ENCODE measurements at places on chromosomes 7 and 10.
A peak's percentile ranks its signal among the peaks of the same experiment; 100 is the strongest.

GRCh38 chr10:117391436-117392205 is 16.4 kb upstream of the PDZD8 start:
- DNase-seq, result no peak

DNA sequence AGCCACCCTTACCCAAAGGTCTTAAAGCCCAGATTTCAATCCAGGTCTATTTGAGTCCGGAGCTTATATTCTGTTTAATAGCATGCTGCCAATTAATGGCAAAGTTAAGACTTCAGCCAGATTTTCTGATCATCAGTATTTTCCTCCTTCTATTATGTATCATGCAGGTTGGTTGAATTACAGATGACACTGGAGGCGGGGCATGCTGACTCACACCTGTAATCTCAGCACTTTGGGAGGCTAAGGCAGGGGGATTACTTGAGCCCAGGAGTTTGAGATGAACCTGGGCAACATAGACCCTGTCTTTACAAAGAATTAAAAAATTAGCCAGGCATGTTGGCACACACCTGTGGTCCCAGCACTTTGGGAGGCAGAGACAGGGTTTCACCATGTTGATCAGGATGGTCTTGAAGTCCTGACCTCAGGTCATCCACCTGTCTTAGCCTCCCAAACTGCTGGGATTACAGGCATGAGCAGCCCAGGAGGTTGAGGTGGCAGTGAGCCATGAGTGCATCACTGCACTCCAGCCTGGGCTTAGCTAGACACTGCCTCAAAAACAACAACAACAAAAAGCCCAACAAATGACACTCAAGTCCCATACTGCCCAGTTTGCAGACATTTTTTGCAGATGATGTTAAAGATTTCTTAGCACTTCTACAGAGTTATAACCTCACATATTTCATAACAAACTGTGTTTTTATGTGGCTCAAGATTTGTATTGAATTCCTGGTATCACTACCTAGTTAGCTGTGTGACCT is 62.5 kb downstream of the MCU start:
- no peak for DNase-seq

GRCh38 chr7:34844936-34845665 is 187.1 kb downstream of the NPSR1 start:
- DNase-seq, result no peak

DNA sequence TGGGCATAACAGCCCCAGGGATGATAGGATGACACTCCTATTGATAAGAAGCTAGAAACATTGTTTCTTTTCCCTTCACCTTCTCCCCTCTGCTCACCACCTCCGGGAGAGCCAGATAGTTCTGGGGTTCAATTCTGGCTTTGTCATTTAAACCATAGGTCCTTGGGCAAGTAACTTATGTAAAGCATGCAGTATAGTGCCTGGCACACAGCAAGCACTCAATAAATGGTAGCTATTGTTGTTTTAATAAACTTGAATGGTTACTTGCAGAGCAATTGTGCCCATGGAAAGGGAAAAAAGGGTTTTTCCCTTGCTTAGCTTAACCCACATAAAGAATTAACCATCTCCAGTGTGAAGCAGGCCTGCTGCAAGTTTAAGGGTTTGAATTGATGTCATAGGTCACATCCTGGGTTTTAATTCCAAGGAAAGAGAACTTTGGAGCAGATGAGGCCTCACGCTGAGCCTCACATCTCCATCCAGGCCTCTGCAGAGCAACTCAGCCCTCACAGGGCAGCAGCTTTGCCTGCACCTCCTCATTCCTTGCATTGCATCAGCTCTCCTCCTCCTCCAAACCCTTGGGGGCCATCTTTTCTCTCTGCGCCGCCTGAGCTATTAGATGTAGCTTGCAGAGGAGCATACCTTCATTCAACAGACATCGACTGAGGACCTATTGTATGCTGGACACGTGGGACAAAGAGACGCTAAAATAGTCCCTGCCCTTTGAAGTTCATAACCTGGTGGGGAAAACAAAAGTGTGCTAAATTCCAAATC is 22.9 kb downstream of the ZNF775 start:
- DNase-seq, result no peak

- no peak for DNase-seq
Measured at GRCh38 chr10:21172542-21172929, 275.4 kb upstream of the NEBL start.

DNA sequence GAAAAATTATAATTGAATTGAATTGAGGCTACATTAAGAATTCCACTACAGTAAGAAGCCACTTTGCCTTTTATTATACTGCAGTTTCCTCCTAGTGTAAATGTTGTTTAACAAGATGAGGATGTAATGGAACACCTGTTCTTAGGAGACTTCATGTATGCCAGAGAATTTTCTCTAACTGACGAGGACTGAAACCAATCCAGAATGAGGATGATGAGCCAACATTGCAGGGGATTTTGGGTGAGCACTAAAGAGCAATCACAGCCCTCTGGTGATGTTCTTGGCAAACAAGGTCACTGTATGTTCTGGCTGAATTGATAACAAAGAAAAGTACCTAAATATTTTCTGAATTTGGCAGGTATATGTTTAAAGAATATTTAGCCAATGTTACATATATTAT is 60.9 kb downstream of the RELN start:
- DNase-seq, result no peak

- DNase-seq, result no peak
Measured at GRCh38 chr10:121792198-121792597, 135.6 kb downstream of the ATE1 start.

DNA sequence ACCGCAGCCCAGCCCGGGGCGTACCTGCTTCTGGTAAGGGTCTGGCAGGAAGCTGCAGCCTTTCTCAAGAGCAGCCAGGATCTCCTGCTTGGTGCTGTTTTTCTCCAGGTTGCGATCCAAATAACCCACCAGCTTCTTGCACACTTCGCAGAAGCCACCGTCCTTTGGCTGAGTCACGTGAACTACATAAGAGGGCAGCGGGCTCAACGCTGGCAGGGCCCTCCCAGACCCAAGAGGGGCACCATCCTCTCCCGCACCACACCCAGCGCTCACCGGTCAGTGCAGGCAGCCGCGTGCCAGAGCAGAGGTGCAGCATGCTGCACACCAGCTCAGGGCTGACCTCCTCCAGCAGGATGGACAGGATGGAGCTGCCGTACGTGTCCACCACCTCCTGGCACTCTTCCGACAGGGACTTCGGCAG is 31.6 kb downstream of the PSAP start:
- DNase-seq, result no peak

DNA sequence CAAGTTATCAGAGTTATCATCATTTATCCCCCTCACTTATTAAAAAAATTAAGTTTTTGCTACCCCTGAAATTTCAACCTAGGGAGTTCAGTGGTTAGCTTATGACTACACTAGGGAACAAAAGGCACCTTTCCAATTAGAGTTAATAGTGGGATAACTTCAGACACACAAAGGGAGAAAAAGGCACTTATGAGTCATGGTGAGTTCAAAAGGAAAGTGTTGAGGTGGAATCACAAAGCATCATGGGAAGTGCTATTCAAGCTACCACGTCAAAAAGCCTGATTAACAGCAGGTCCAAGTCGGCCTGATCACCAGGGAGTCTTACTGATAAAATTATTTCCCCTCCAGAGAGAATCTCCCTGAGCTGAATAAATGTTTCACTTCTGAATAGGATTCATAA is 165.7 kb downstream of the C7orf25 start:
- DNase-seq, result no peak

GRCh38 chr10:35784751-35785150 is 142.7 kb upstream of the FZD8 start:
- no peak for DNase-seq

DNA sequence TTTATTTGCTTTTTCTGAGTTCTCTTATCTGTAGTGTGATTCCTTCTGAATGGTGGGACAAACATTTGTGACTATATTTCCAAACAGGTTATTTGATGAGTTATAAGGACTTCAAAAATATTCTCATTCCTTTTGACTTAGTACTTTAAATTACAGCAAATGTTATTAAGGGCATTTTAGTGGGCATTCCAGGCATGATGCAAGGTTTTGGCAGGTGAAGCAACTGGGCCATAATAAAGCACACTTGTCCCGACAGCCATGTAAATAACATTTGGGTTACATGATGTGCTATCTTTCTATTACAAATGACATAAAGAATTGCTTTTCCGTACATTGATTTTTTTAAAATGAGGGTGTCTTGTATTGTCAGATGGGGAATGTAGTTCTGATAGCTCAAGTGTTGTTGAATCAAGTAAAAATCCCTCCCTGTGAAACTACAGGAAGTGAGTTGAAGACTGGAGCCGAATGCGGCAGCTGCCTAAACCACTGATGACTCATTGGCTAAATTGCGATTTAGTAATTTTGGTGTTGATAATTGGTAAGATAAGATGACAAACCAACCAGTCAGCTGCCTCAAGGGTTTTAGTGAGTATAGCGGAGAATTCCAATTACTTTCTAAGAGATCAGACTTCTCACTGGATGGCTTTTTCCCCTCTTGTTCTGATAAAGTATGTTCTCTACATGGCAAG is 231.3 kb upstream of the NPY start:
- DNase-seq, result no peak

GRCh38 chr7:33692956-33693355 is 212.4 kb upstream of the BMPER start:
- DNase-seq, result no peak

DNA sequence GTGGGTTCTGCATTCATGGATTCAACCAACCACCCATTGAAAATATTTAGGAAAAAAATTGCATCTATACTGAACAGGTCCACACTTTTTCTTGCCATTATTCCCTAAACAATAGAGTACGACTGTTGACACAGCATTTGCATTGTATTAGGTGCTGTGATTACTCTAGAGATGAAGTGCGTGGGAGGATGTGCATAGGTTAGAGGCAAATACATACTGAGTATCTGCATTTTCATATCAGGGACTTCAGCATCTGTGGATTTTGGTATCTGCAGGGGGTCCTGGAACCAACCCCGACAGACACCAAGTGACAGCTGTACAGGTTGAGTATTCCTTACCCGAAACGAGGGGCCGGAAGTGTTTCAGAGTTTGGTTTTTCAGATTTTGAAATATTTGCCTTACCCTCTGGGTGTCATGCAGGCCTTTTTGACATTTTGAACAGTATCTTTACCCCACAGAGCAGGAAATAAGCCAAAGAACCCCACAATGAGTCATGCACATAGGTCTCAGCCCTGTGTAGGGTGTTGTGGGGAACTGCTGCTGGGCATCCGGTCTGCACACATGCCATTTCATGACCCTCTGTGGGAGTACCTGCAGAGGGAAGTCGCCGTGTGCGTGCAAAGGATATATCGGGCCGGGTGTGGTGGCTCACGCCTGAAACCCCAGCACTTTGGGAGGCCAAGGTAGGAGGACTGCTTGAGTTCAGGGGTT is 14.5 kb downstream of the NUDT5 start:
- DNase-seq, result peak; percentile 33

DNA sequence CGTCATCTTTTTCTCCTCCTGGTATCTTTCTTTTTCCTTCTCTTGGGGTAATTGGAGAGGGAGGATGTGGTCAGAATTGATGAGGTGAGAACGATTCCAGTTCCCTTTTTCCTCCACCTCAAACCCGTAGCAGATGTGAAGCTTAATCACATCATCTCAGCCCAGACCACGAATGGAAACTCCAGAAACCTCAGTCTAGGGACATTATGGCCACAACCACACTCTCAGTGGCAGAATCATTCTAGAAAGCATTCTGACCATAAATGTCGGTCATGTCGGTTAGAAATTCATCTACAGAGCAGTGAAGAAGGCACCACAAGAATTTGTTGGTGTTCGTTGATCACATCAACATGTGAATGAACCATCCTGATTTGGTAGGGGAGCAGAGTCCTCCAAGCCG is 78.7 kb downstream of the GATA3 start:
- no peak for DNase-seq

DNA sequence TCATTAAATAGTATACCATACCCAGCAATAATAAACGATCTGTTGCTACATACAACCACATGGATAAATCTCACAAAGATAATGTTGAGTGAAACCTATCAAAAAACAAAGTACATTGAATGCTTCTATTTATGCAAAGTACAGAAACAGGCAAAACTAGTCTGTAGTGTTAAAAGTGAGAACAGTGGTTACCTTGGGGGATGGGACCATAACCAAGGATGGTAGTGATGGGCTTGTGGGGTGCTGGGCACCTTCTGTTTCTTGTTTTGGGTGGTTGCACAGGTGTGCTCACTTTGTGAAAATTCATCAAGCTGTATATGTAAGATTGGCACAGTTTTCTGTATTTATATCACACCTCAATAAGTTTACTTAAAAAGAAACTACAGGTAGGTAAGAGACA is 105.7 kb downstream of the ATE1 start:
- no peak for DNase-seq

- no peak for DNase-seq
Measured at GRCh38 chr7:16754856-16755317, 1.3 kb downstream of the TSPAN13 start.

DNA sequence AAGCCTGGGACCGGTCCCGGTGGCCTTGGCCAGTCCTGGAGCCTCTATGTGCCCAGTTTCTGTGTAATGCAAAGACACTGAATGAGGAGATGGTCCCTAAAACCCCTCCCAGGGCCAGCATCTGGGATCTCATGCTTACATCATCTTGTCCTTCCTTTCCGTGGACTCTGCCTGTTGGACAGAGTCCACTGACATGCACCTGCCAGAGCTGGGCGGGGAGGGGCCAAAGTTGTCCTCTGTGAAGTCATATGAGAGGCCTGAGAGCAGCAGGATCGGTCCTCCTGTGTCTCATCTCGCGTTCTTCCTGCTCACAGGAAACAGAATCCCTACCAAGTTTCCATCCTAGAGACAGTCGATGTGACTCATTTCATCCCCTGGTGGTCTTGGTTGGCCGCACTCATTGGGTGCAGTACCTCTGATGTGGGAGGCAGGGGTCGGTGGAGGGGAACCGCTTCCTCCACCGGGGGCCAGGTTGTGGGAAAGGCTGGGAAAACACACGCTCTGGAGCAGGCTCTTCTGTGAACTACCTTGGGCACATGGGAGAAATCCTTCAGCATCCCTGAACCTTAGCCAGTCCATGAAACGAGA is 389.6 kb upstream of the PODXL start:
- no peak for DNase-seq

GRCh38 chr10:11284291-11285085 is 266.8 kb downstream of the CELF2 start:
- no peak for DNase-seq

- DNase-seq, result no peak
Measured at GRCh38 chr7:85392326-85392725, 205.5 kb upstream of the SEMA3D start.

DNA sequence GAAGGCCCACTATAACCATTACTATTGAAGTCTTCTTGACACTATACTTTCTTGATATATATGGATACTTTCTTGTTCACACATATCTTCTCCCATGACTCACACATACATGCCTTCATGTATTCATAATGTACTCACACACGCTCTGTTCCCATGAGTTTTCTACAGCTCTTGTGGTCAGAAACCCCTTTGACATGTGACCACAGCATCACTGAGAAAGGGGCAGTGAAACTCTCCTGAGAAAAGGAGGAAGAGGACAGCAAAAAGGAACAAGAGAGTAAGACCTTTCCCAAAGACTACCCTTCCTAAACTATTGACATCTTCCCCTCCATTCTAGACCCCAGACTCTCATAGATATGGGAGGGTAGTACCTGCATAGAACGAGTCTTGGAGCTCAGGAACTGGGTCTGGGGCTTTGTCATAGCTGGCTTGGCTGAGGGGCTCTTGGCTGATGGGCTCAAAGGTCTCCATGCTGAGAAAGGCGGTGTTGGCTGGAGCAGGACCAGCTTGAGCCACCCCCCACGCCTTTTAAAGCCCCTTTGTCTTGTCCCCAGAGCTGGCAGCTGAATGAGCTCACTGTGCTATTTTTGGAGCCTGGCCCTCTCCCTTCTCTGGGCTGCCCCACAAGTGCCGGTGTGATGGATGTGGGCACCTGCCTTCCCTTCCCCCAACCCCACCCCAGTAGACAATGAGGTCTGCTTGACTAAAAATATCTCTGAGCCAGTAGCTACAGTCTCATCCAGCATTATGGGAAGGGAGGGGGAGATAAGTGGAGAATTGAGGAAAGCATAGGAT is 5.1 kb downstream of the SYNPO2L start:
- DNase-seq, result no peak
